ENCODE measurements at places on chromosomes 2 and 18.

DNA sequence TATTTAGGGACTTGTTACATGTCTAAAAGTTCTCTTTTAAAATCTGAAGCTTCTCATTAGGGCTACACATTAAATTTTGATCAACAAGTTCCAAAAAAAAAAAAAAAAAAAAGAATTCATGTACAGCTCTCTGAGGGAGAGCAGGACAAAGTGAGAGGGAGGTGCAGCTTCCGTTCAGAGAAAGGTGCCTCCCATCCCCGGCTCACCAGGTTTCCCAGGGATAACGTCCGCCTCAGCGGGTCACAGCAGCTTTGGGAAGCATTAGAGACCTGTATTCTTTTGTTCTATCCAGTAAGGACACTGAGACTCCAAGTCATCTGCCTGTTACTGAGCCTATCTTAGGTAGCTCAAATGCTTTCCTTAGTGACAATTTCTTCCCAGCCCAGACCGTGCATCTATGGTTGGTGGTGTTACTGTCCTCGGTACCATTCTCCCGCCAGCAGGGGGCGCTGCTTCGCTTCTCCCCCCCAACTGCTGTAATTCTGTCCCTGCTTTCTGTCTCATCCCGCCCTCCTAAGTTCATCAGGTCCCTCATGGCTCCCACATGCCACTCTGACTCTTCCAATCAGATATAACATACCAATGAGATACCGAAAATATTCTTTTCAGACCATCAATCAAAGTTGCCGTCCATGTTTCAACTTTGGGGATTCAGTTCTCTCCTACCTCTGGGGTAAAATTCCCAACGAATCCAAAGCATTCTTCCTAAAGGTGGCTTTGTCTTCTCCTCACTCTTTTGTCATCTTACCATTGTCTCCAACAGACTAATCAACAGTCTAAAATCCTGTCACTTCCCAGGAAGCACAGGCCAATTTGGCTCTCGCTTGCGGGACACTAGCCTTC, 466.5 kb downstream of the METTL4 start:
- peak; percentile 1 for DNase-seq

GRCh38 chr2:134002391-134002790, 251.5 kb upstream of the MGAT5 start:
- DNase-seq = no peak

GRCh38 chr2:156192468-156192867, 140.1 kb downstream of the NR4A2 start:
- DNase-seq = no peak

- no peak for DNase-seq
Measured at GRCh38 chr2:33168922-33169321, 222.2 kb downstream of the LTBP1 start.

- no peak for DNase-seq
Measured at GRCh38 chr2:234490271-234491091, 6.4 kb downstream of the ARL4C start.

DNA sequence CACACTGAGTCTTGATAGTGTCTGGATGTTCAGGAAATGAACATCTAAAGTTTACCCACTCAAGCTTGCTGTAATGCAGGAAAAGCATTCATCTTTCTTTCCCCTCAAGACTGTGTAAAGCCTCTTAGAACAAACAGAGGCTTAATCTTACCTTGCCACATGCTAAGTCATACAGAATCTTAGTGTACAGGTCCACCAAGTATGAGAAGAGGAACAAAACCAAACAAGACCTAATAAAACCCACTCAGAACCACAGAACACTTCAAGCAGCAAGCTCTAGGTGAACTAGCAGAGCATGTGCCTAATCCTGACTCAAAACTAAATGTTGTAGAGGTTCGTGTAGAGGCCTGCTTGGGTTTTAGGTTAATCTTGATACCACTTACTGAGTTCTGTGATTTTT, 97.6 kb downstream of the SPTBN1 start:
- no peak for DNase-seq

DNA sequence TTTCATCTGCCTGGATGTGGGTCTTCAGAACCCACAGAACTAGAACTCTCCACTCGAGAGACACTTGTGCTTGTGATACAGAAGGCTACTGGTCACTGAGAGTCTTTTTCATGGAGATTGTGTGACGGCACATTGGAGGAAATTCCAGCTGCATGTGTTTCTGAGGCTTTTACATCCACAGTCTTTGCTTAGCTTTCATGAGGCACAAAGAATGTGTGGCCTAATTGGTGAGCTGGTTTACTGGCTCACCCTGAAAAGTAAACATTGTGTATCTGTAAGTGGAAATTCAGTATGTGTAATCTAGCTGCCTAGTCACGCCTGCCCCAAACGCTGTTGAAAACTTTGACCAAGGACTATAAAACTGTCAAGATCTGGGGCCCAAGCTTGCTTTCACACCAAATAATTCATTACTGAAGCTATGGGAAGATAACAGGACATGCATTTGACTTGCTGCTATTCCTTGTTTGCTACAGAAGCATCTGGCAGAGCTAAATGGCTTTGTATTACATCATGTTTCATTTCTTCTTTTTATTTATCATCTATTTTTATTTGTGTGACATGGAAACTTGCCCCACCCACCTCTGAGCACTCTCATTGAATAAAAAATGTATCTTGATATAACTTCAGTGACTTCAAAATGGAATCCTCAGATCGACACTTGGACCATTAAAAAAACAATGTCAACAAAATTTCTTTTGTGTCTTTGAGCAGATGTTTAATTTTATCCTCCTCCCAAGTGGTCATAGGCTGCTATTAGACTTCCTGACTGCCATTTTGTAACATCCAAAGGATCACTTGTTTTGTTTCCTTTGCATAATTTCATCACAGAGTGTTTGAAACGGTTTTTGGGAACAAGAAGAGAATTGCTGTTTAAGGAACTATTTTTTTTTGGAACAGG, 80.2 kb downstream of the EFEMP1 start:
- DNase-seq = no peak

DNA sequence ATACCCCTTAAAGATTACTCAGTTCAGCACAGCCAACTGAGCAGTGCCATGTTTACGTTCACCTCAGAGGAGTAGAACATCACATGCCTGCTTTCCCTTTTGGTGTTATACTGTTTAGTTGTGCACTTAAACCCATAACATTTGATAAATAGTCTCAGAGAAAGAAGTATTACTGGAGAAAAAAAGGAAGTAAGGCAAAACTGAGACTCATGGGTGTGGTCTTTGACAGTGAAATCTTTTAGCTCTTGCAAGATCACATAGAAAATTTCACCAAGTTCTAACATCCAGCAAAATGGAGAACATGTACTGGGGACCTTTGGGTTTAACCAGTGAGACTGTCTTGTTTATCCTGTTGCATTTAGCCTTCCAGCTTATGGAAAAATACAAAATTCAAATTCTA, 5.6 kb downstream of the TANK start:
- no peak for DNase-seq

- no peak for DNase-seq
Measured at GRCh38 chr2:54208364-54209240, 47.4 kb downstream of the TSPYL6 start.

- no peak for DNase-seq
Measured at GRCh38 chr2:171541202-171541887, 19.1 kb downstream of the CYBRD1 start.

DNA sequence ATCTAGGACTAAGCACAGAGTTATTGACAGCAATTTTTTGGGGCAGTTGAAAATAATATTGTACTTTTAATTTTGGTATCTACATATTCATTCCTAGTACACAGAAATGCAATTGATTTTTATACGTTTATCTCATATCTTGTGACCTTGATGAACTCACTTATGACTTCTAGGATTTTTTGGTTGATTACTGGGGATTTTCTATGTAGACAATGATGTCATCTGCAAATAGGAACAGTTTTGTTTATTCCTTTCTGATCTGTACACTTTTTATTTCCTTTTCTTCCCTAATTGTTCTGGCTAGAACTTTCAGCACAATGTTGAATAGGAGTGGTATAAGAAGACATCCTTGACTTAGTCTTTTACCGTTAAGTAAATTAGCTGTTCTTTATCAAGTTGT, 143.5 kb upstream of the PGAP1 start:
- no peak for DNase-seq

GRCh38 chr2:16245481-16246054, 305.2 kb downstream of the MYCN start:
- DNase-seq = no peak

GRCh38 chr18:70662588-70662987, 373.7 kb downstream of the SOCS6 start:
- no peak for DNase-seq

- no peak for DNase-seq
Measured at GRCh38 chr2:239509373-239510143, 108.7 kb upstream of the HDAC4 start.

GRCh38 chr2:176614930-176615329, 345.7 kb downstream of the MTX2 start:
- no peak for DNase-seq

DNA sequence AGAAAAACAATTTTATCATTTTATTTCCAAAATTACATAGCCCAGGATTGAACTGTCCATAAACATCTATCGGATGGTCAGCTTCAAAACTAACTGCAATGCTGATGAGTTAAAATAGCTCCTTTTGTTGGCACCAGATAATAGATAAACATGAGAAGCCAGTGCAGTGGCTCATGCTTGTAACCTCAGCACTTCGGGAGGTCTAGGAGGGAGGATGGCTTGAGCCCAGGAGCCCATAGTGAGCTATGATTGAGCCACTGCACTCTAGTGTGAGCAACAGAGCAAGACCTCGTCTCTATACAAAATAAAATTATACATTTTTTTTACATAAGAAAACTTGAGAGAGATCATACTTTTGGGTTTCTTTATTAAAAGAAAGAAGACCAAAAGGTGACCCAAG, 34.6 kb upstream of the IMPA2 start:
- DNase-seq = no peak

DNA sequence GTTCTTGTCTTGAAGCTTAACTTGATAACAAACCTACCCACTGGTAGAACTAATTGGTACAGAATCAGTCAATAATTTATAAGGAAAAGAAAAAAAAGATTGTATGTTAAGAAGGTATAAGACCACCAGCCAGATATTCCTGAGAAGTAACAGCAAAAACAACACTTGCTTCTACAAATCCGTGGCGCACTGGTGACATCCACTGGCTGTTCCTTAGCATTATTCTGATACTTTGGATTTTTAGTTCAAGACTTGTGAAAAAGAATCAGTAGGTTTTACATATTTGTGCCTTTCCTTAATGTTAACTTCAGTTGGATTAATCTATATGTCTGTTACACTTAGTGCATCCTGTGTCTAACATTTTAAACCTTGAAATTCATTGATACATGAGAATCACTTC, 141.8 kb downstream of the GRB14 start:
- DNase-seq = no peak

DNA sequence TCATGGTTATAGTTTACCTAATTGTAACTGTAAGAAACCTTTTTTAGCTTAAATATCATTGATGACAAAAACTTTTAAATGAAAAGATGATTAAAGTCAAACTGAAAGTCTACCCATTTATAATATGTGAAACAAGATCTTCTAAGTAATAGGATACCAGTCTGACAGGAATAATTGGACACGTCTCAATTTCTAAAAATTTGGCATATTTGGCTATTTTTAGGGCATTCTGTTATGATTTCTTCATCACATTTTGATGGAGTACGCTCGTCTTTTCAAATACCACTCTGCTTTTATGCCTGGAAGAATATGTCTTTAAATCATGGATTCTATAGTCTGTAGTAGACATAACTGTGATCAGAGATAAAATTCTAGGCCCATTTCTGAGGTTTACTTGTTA, 1.3 kb downstream of the R3HDM1 start:
- DNase-seq = no peak

- DNase-seq = peak; percentile 41
Measured at GRCh38 chr18:24075767-24076597, 61.4 kb downstream of the TTC39C start.

- DNase-seq = no peak
Measured at GRCh38 chr2:161243905-161244304, 64.3 kb upstream of the PSMD14 start.
